ENCODE measurements at places on chromosomes 3 and 15.

GRCh38 chr3:85258326-85258725 is 299.5 kb downstream of the CADM2 start:
- no peak for DNase-seq

DNA sequence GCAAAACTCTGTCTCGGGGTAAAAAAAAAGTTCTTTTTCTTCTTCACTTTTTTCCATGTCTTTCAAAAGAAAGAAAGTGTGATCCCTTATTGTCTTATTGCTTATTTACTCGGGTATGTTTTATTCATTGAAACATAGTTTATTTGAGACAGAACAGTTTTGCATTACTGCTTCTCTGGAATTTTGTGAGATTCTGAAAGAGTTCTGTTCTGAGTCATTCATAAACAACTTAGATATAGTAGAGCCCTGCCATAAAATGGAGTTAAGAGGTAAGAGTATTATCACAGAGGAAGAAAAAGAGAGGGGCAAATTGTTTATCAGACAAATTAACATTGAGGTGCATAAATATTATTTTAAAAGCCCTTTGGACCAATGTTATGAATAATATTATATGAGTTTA is 522.2 kb downstream of the ROBO2 start:
- DNase-seq: no peak

- DNase-seq: no peak
These were observed 29.2 kb downstream of the ILDR1 start for GRCh38 chr3:121992601-121993560.

- DNase-seq: no peak
These were observed 171.9 kb downstream of the CACNA2D3 start for GRCh38 chr3:54294214-54294613.

- DNase-seq: no peak
These were observed 582.2 kb upstream of the PPP2R3A start for GRCh38 chr3:135383301-135383700.

GRCh38 chr3:134009345-134010000 is 20.3 kb downstream of the SLCO2A1 start:
- no peak for DNase-seq

All from SIG-M5 (cell line).